ENCODE measurements at places on chromosomes 12 and 14.

- no peak overlapping the region for H3K27ac ChIP-seq
- H3K36me3 ChIP-seq = no peaks in the 10 kb centered on the region
- no peaks in the 10 kb centered on the region for H3K27me3 ChIP-seq
Observed at GRCh38 chr14:74208642-74209041, 30.6 kb upstream of the VSX2 start.

GRCh38 chr12:91413581-91414546 lies 231.2 kb upstream of the DCN start:
- no peaks in the 10 kb centered on the region for H3K36me3 ChIP-seq
- no peak for DNase-seq
- no peak overlapping the region for H3K27ac ChIP-seq
- H3K27me3 ChIP-seq = no peaks in the 10 kb centered on the region
- no peaks in the 10 kb centered on the region for H3K4me1 ChIP-seq
- H3K4me3 ChIP-seq = no peak overlapping the region

- no peak overlapping the region for H3K27ac ChIP-seq
- no peak overlapping the region for H3K4me3 ChIP-seq
- H3K27me3 ChIP-seq = no peaks in the 10 kb centered on the region
- H3K4me1 ChIP-seq = no peaks in the 10 kb centered on the region
Observed at GRCh38 chr12:46246021-46246700, 22.7 kb downstream of the SLC38A1 start.

- peaks cover 17% of the 10 kb centered on the region for H3K4me1 ChIP-seq
- DNase-seq = peak; percentile 56
- H3K4me3 ChIP-seq = no peak overlapping the region
- H3K27ac ChIP-seq = no peak overlapping the region
- no peaks in the 10 kb centered on the region for H3K36me3 ChIP-seq
- H3K27me3 ChIP-seq = no peaks in the 10 kb centered on the region
Observed at GRCh38 chr12:113190761-113191160, 5.2 kb downstream of the RITA1 start.

- no peaks in the 10 kb centered on the region for H3K36me3 ChIP-seq
- no peak overlapping the region for H3K4me3 ChIP-seq
- DNase-seq = no peak
- no peak overlapping the region for H3K27ac ChIP-seq
Observed at GRCh38 chr14:58788655-58789503, 151.1 kb downstream of the DACT1 start.

- H3K27me3 ChIP-seq = no peaks in the 10 kb centered on the region
- H3K27ac ChIP-seq = no peak overlapping the region
- no peak for DNase-seq
- no peak overlapping the region for H3K4me3 ChIP-seq
- H3K36me3 ChIP-seq = peaks cover 11% of the 10 kb centered on the region
Observed at GRCh38 chr14:63996625-63997220, 143.9 kb downstream of the SYNE2 start.

DNA sequence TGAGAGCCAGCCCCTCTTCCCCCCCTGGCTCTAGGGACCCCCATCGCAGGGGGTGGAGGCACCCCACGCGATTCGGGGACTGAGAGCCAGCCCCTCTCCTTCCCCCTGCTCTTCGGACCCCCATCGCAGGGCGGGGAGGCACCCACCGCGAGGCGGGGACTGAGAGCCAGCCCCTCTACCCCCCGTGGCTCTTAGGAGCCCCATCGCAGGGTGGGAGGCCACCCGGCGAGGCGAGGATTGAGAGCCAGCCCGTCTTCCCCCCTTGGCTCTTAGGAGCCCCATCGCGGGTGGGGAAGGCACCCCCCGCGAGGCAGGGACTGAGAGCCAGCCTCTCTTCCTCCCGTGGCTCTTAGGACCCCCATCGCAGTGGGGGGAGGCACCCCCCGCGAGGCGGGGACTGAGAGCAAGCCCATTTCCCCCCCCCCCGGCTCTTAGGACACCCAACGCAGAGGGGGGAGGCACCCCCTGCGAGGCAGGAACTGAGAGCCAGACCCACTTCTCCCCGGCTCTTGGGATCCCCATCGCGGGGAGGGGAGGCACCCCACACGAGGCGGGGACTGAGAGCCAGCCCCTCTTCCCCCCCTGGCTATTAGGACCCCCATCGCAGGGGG lies 45.6 kb downstream of the DDX11 start:
- no peak overlapping the region for H3K27ac ChIP-seq
- DNase-seq = peak; percentile 48
- no peaks in the 10 kb centered on the region for H3K4me1 ChIP-seq
- peak overlapping the region; percentile 74 for H3K4me3 ChIP-seq

DNA sequence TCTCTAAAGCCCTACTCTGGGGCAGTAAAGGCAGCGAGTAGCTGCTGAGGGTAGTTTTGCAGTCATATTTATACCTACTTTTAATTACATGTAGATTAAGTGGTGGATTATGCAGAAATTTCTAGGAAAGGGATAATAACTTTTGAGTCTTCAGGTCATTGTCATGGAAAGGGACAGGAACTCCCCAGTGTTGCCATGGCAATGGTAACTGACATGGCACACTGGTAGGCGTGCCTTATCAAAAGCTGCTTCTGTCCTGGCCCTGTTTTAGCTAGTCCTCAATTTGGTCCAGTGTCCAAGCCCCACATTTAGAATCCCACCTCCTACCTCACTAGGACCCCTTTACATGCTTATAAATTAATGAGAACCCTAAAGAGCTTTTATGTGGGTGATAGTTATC lies 303.1 kb downstream of the VRK1 start:
- no peak for DNase-seq
- H3K36me3 ChIP-seq = no peaks in the 10 kb centered on the region
- no peak overlapping the region for H3K4me3 ChIP-seq
- no peaks in the 10 kb centered on the region for H3K4me1 ChIP-seq

GRCh38 chr14:101732118-101732517 lies 29.4 kb upstream of the PPP2R5C start:
- no peaks in the 10 kb centered on the region for H3K27me3 ChIP-seq
- no peak overlapping the region for H3K27ac ChIP-seq

GRCh38 chr14:44791730-44792129 lies 170.0 kb downstream of the KLHL28 start:
- no peaks in the 10 kb centered on the region for H3K36me3 ChIP-seq
- no peaks in the 10 kb centered on the region for H3K27me3 ChIP-seq
- no peaks in the 10 kb centered on the region for H3K4me1 ChIP-seq
- no peak overlapping the region for H3K27ac ChIP-seq
- DNase-seq = no peak
- no peak overlapping the region for H3K4me3 ChIP-seq

GRCh38 chr14:37968664-37969240 lies 239.0 kb upstream of the SSTR1 start:
- no peak for DNase-seq
- no peak overlapping the region for H3K4me3 ChIP-seq
- no peaks in the 10 kb centered on the region for H3K4me1 ChIP-seq
- no peaks in the 10 kb centered on the region for H3K36me3 ChIP-seq

DNA sequence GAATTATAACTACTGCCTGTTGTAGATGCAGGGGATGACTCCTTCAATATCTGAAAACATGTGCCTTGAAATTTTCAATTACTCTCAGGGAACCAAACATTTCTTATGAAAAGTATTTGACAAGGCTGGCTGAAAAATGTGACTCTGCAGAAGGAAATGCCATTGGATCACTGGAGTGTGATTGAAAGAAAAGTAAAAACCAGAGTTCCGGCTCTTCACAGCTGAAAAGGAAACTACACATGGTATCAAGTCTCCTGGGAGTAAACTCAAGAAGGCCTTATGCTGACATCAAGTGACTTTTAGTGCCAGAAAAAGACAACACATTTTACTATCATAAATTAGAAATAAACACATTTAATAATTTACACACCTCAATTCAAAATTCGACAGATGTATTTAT lies 693.0 kb downstream of the LRFN5 start:
- H3K4me1 ChIP-seq = no peaks in the 10 kb centered on the region
- H3K36me3 ChIP-seq = no peaks in the 10 kb centered on the region
- no peak overlapping the region for H3K27ac ChIP-seq
- no peaks in the 10 kb centered on the region for H3K27me3 ChIP-seq
- H3K4me3 ChIP-seq = no peak overlapping the region

DNA sequence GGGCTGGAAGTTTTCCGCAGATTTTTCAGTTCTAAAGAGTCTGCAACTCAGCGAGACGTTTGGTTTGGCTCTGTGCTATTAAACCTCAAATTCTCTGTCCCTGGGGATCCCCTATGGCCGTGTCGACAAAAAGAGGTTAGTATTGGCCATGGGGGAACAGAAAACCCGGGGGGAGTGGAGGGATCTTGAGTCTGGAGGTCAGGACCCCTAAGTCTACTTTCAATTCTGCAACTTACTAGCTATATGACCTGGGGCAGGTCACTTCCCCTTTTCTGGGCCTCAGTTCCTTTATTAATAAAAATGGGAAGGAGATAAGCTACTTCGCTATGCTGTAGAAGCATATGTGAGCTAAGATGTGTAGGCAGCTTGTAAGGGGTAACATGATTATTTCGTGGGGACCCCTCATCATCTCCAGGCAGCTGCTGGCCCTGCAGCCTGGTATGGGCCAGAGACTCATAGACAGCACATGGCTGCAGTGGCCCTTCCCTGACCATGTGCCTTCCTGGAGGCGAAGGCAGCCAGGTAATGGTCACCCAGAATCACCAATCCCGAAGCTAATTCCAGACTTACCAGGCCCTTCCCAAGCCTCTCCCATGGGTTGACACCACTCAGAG lies 8.6 kb downstream of the ASB2 start:
- no peak overlapping the region for H3K27ac ChIP-seq
- H3K36me3 ChIP-seq = no peaks in the 10 kb centered on the region
- no peaks in the 10 kb centered on the region for H3K27me3 ChIP-seq
- no peaks in the 10 kb centered on the region for H3K4me1 ChIP-seq
- no peak for DNase-seq

- no peaks in the 10 kb centered on the region for H3K4me1 ChIP-seq
- H3K4me3 ChIP-seq = no peak overlapping the region
- no peaks in the 10 kb centered on the region for H3K27me3 ChIP-seq
- DNase-seq = peak; percentile 16
- H3K27ac ChIP-seq = no peak overlapping the region
Observed at GRCh38 chr14:88463318-88463717, 77.9 kb downstream of the SPATA7 start.

DNA sequence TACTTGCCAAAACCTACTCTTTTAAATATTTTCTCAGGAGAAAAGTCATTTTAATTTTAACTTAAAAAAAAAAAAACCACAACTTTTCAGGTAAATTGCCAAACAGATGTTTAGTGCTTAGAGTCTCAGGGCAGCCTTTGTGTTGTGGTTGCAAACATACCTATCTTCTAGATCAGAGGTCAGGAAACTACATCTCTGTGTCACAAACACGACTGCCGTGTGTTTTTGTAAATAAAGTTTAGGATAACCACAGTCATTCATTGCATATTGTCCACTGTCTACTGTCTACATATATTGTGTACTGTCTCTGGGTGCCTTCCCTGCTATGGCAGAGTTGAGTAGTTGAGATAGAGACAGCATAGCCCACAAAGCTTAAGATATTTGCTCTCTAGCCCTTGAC lies 48.9 kb downstream of the DYRK2 start:
- DNase-seq = no peak
- H3K4me3 ChIP-seq = no peak overlapping the region
- H3K36me3 ChIP-seq = no peaks in the 10 kb centered on the region

DNA sequence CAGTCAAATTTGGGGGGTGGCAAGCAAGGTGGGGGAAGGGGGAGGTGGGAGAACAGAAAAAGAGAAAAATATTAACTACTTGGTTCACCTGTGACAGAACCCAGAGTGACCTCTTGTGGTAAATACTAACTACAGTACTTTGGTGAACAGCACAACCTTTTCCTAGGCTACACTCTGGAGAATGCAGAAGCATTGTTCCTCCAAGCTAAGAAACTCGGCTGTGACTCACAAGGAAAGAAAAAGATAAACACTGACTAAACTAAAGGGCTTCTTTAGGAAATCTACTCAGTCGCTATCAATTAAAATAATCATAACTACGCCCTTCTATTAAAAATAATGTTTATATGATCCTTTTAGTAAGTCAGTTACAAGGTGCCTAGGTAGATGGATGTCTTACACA lies 5.4 kb downstream of the KCNH5 start:
- H3K27ac ChIP-seq = no peak overlapping the region
- H3K27me3 ChIP-seq = peaks cover 28% of the 10 kb centered on the region
- no peaks in the 10 kb centered on the region for H3K36me3 ChIP-seq
- peaks cover 24% of the 10 kb centered on the region for H3K4me1 ChIP-seq

DNA sequence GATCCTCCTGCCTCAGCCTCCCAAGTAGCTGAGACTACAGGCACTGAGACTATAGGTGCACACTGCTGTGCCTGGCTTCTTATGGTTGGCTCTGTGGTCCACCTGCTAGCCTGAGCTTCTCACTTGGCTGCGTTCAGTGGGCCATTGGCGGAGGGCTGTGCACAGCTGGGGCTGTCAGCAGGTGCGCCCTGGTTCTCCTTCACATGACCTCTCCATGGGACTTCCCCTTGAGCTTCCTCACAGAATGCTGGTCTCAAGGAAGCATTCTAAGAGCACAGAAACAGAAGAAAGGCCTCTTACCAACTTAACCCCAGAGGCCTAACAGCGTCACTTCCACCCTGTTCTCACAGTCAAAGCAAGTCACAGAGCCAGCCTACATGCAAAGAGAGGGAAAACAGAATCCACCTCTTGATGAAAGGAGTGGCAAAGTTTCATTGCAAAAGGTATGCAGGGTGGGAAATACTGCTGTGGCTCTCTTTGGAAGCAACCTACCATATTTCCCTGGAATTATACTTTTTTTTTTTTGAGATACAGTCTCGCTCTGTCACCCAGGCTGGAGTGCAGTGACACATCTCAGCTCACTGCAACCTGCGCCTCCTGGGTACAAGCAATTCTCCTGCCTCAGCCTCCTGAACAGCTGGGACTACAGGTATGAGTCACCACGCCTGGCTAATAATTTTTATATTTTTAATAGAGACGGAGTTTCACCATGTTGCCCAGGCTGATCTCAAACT lies 9.3 kb downstream of the RILPL2 start:
- H3K4me3 ChIP-seq = no peak overlapping the region
- no peak overlapping the region for H3K27ac ChIP-seq
- H3K4me1 ChIP-seq = no peaks in the 10 kb centered on the region

- H3K27me3 ChIP-seq = no peaks in the 10 kb centered on the region
- peak overlapping the region; percentile 94 for H3K4me3 ChIP-seq
- DNase-seq = peak; percentile 7
- peak overlapping the region; percentile 96 for H3K27ac ChIP-seq
- peaks cover 27% of the 10 kb centered on the region for H3K4me1 ChIP-seq
Observed at GRCh38 chr12:69240631-69240995, 1.2 kb downstream of the CPSF6 start.

GRCh38 chr14:45194964-45195363 lies 58.0 kb downstream of the MIS18BP1 start:
- H3K4me3 ChIP-seq = no peak overlapping the region
- no peaks in the 10 kb centered on the region for H3K36me3 ChIP-seq
- H3K4me1 ChIP-seq = no peaks in the 10 kb centered on the region
- no peak for DNase-seq
- no peaks in the 10 kb centered on the region for H3K27me3 ChIP-seq

DNA sequence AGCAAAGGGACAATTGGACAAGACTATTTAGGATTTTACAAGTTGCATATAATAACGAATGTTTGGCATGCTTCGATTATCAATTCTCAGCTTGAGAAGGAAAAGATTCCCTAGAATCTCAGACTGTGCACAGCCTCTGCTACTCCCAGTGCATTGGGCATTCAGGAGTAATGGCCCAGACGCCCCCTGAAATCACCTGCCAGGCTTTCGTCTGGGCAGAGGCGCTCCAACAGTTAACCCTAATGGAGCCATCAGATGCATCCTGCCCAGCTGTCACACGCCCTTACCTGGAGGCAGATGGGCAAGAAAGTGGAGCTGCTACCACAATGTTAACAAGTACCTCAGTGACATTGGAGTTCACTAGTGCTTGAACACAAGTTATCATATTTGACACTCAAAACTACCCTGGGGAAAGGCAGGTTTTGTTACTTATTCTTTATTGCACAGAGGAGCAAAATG lies 927 bp upstream of the LRP6 start:
- H3K4me3 ChIP-seq = peak overlapping the region; percentile 99
- DNase-seq = peak; percentile 31
- peak overlapping the region; percentile 100 for H3K27ac ChIP-seq
